CD4-positive, alpha-beta T cell treated with Interleukin-4 for 4 hours (primary cell): ENCODE measurements at places on chromosomes 7 and 10.

- DNase-seq = no peak
These were observed 17.8 kb upstream of the MTPAP start for GRCh38 chr10:30366829-30367228.

DNA sequence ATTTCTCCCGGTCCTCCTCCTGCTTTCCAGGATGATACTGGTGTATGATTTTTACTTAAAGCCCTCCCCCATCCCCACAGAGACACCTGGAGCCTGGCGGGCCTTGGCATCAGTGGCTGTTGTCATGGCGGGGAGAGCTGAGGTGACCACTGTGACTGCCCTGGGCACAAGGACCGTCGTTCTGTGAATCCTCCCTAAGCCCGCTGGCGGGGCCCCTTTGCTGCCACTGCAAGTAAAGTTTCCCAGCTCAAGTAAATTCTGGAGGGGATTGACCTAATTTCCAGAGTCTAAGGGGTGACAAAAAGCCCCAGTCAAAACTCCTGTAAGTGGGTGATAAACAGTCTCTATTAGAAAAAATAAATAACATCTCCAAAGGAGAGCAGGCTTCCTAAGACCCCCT, 393.2 kb upstream of the PODXL start:
- DNase-seq = no peak

GRCh38 chr10:62224606-62225005, 44.0 kb downstream of the RTKN2 start:
- no peak for DNase-seq

GRCh38 chr10:49106451-49106850, 8.9 kb downstream of the VSTM4 start:
- no peak for DNase-seq

DNA sequence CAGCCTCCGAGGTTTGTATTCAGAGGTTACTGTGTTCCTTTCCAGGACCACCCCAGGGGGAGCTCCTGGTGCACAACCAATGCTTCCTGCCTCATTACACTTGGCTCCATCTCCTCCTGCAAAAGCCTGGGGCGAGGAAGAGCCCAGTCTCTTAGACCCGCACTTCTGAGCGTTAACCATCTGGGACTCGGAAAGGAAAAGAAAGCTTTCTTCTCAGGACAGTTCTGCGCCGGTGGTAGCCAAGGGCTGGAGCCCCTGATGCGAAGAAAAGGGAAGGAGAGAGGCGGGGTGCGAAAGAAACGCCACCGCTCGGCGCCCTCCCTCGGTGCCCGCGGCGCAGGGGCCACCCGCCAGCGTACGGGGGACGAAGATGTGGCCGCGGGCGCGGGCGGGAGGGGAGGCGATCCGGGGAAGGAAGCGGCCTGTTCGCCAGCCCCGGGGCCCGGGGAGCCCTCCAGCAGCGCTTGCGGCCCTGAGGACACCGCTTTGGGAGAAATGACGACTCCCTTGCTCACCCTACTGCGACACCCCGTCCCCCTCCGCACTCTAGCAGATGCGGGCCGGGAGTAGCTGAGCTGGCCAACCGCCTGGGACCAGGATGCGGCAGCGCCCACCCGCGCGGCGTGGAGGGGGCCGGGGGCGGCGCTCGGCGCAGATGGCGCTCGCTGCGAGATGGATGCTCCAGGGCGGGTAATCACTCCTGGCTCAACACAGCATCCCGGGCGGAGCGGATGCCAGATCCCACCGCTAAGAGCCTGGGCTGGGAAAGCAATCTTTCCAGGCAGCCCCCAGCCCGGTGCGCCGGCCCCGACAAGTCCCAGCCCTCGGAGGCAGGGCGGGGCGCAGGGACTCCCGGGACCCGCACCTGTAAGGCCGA, 1.3 kb downstream of the NRCAM start:
- DNase-seq = no peak

GRCh38 chr7:26306790-26307189, 15.1 kb downstream of the SNX10 start:
- no peak for DNase-seq

GRCh38 chr7:140026935-140027334, 35.8 kb downstream of the PARP12 start:
- no peak for DNase-seq

DNA sequence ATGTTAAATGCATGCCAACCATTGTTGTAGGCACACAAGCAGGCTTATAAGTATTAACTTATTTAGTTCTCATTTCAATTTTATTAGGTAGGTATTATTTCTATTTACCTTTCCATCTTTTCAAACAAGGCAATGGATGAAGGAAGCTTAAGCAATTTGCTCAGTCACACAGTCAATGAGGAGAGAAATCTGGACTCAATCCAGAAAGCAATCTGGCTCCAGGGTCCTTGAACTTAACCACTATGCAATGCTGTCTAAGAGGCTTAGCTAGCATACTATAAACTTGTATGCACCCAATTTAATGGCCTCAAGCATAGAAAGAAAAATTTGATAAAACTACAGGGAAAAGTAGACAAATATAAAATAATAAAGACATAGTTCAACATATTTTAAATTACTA, 88.6 kb downstream of the VWDE start:
- no peak for DNase-seq

- DNase-seq = no peak
These were observed 14.4 kb downstream of the HTRA1 start for GRCh38 chr10:122475591-122476332.

GRCh38 chr10:79269969-79270368, 77.3 kb upstream of the PPIF start:
- no peak for DNase-seq

GRCh38 chr10:132365102-132365501, 31.9 kb upstream of the PWWP2B start:
- no peak for DNase-seq

DNA sequence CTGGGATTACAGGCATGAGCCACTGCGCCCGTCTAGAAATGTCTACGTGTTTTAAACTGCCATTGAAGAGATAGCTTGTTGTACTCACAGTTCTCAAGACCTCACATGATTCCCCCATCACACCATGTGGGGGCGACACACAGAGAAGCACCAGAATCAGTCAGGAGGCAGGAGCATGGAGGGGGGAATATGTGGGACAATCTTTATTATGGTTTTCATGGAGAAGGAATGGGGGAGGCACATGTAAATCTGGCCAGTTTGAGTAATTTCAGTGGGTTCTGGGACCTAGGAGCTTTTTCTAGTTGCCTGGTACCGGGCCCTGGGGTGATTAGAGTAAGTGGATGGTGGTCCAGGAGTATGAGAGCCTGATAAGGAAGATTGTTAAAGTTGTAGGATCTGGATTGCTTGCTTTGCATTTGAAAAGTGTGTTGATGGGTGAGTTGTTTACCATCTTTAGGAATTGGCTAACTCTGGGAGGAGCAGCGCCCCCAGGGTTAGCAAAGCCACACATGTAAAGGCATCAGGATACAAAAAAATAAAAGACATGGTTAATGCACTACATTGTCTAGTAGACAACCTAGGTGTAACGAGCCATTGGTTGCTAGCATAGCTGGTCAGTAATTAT, 85.4 kb upstream of the SLC13A1 start:
- DNase-seq = no peak
